ENCODE measurements at places on chromosomes 12 and 14. TPM values are rescaled to one million over a fixed set of nuclear protein-coding genes. Genes with fewer than 3 reads are reported as not detected.
A peak's percentile ranks its signal among the peaks of the same experiment; 100 is the strongest.

The AQP2 gene
- not detected for total RNA-seq

The TRPV4 gene
- total RNA-seq, result not detected

The NOC4L gene
- total RNA-seq, result 21.8 TPM

The LRRC9 gene
- total RNA-seq, result not detected

The LHX5 gene
- not detected for total RNA-seq

The VDR gene
- total RNA-seq, result 0.93 TPM

GRCh38 chr12:27099629-27100028 lies 17.3 kb upstream of the C12orf71 start:
- no peak for DNase-seq

DNA sequence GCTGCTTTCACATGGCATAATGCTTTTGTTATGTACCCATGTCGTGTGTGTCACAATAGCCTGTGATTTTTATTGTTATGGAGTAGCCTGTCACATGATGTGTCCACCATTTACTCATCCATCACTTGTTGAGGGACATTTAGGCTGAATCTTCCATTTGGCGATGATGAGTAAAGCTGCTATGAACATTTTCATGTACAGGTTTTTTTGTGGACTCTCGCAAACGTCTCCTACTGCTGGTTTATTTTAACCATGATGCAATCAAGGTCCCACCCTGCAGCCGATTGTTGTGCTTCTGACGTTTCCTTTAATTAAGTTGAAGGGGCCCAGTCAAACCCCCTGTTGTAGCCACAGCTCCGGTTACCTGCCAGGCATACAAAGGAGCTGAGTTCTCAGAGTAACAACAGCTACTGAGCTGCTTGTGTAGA lies 63.2 kb downstream of the ZNF664 start:
- DNase-seq, result no peak

DNA sequence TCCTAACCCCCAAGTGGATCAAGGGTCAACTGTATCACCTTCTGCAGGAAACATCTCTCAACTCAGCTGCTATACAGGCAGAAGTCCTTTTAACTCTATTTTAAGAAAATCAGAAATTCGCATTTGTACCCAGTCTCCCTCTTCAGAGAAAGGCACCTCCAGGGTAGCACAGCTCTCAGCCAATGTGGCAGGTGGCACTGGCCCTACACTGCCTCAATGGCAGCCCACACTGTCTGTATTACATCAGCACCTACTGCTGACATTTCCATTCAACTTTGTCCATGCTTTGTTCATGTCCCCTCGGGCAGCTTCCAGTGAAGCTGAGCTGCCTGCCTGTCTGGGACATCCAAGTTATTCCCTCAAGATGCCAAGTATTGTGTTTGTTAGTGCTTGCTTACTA lies 8.8 kb downstream of the SPTSSA start:
- DNase-seq, result no peak

DNA sequence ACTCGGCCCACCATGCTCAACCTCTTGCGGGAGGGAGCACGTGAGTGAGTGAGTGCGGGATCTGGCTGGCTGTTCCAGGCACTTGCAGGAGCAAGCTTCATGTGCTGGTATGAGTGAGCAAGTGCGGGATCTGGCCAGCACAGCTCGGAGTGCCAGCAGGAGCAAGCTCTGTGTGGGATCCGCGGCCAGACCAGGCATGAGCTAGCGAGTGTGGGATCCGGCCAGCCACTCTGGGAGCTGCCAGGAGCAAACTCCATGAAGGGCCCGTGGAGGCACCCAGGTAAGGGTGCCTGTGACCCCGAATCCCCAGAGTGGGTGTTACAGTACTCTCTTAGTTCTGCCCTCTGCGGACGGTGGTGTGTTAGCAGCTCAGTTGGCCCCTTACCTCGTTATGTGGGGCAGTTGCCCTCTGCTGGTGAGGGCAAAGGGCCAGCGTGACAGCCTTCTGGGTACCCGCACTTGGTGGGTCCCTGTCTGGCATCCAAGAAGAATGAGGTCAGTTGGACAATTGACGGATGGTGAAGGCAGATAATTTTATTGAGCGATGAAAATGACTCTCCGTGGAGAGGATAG lies 38.3 kb downstream of the RAD51B start:
- no peak for DNase-seq

DNA sequence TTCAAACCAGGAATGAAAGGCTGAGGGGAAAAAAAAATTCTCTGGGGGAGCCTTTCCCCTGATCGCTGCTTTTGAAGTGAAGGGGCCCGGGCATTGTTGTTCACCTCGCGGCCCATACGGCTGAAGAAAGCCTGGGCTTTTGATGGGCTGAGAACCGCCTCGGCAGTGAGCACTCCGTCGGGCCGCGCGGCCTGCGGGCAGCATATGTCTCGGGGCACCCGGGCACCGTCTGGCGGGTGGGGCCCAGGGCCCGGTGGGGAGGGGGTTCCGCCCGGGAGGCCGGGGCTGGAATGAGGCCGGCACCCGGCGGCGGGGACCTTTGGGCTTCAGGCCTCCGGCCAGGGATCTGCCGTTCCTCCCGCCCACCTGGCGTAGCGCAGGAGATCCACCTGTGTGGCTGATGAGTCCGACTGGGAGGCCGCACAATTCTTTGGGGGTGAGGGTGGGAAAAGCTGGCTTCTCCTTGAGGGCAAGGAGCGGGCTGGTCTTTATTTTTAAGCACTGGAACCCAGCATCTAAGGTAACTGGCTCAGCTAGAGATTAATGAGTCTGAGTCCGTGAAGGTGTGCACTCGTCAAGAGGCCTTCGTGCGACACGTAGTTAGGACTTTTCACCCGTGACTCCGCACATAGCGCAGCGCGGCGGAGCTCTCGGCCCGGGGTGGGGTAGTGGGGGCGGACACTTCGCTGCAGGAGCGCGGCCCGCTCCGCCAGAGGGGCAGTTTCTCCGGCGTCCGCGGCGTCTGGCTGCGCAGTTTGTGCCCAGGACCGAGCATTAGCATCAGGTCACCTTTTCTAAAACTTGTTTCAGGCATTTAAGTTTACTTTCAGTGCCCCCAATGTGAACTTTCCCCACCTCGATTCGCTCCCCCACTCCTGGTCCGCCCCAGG lies 10.6 kb downstream of the FOXA1 start:
- no peak for DNase-seq

GRCh38 chr12:40947797-40948196 lies 240.3 kb upstream of the PDZRN4 start:
- DNase-seq, result no peak

DNA sequence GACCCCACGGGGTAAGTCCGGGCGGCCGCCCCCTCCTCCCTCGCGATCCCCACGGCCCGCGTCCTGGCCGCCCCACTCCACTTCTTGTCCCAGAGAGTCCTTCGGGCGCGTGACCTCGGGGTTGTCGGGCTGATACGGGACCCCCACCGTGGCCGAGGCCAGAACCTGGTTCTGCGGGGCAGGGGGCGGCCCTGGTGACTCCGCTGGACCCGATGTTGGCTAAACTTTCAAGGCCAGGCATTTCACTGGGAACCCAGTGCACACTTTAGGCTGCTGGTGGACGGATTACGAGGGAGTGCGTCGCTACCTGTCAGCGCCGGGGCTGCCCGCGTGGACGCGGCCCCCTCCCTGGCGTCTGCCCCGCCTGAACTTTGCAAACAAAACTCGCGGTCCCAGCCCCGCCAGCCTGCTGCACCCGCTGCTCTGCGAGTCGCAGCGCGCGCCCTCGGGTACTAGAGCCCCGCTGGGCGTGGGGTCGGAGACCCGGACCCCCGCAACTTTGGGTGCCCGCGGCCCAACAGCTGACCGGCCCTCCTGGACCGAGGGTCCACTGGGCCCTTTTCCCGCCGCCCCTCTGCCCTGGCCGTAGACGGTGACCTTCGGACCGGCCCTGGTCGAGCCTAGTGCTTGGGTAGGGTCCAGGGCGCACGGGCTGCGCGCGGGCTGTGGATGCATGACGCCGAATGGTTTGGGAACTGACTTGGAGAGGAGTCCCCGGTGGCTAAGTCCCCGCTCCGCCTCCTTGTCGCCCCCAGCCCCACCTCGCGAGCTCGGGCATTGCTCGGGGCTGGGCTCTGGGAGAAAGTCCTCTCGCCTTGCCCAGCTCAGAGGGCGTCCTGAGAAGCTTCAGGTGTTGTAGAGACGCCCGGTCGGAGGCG lies 624 bp downstream of the RIN3 start:
- peak; percentile 59 for DNase-seq

- DNase-seq, result no peak
Measured at GRCh38 chr14:104356020-104356737, 217.8 kb downstream of the KIF26A start.

- no peak for DNase-seq
Measured at GRCh38 chr14:24377126-24377525, 9.1 kb downstream of the NFATC4 start.

DNA sequence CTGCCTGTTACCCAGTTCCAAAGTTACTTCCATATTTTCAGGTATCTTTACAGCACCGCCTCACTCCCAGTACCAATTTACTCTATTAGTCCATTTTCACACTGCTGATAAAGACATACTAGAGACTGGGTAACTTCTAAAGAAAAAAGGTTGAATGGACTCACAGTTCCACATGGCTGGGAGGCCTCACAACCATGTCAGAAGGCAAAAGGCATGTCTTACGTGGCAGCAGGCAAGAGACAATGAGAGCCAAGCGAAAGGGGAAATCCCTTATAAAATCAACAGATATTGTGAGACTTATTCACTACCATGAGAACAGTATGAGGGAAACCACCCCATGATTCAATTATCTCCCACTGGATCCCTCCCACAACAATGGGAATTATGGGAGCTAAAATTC lies 9.8 kb downstream of the AREL1 start:
- no peak for DNase-seq

GRCh38 chr14:61508526-61508925 lies 186.8 kb upstream of the HIF1A start:
- no peak for DNase-seq

DNA sequence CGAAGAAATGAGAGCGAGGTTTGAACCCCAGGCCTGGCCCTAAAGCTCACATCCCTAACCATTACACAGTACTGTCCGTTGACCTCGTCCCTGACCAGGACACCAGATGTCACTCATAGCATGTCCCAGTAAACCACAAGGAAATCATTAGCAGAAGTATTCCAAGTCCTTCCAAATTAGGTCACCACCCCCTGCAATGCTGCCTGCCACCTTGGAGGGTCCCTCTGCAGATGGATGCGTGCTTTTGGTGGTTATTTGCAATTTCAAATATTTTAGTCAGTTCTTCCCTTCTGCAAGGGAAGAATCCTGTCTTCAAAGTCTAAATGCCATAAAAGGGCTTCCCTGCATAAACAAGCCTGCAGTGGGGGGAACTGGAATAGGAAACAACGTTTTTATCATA lies 71.3 kb downstream of the CLMN start:
- DNase-seq, result no peak

DNA sequence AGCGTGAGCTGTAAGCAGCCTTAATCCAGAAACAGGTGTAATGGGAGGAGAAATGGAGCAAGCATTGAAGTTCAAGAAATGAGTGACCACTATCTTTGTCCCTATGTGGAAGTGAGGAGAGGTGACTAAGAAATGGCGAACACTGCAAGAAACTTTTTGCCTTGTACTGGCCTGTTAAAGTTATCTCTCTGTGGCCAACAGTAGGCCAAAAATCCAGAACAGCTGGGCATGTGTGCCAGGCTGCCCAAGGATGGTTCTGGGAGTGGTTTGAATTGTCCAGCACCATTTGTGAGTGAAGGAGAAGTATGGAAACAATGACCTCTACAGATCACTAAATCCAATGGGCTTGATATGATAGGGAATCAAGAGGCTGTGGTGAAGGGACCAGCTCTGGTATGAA lies 83.3 kb upstream of the FRMD6 start:
- DNase-seq, result no peak

DNA sequence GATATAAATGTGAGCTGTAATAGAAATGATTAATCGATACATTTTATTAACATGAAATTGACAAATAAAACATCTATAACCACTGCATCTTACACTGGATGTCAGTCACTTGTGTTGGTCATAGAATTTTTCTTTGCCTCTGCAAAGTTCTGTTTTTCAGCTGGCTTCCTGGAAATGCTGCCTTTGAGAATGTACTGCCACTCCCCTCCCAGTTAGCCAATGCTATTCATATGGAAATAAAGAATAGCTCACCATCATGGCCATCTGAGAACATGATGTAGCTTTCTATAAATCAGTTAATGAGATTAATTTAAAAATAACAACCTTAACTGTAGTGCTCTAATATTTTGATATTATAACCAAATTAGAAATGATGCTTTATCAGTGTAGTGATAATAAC lies 41.1 kb downstream of the SLCO1B1 start:
- DNase-seq, result no peak

GRCh38 chr12:24803430-24804245 lies 145.3 kb downstream of the BCAT1 start:
- no peak for DNase-seq

All from CD4-positive, alpha-beta T cell (primary cell).